ENCODE measurements at places on chromosomes 1 and 21.

- DNase-seq, result peak; percentile 34
These were observed 2.9 kb upstream of the PIGV start for GRCh38 chr1:26784886-26785285.

DNA sequence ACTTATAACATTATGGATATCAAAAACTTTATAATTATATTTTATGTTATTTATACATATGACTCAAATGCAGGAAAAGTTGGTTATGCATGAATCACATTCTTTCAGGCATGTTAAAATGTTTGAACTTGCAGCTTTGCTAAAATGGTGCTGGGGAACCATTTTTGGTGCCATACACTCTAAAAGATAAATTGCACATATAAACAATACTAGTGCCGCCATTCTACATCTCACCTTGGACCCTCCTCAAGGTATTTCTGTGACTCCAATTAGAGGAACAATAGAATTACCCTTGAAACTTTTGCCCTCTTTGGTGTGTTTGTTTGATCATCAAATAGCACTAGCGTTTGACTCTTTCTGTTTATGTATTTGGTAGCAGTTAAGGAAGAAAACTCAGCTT lies 997 bp downstream of the PRKACB start:
- no peak for DNase-seq

DNA sequence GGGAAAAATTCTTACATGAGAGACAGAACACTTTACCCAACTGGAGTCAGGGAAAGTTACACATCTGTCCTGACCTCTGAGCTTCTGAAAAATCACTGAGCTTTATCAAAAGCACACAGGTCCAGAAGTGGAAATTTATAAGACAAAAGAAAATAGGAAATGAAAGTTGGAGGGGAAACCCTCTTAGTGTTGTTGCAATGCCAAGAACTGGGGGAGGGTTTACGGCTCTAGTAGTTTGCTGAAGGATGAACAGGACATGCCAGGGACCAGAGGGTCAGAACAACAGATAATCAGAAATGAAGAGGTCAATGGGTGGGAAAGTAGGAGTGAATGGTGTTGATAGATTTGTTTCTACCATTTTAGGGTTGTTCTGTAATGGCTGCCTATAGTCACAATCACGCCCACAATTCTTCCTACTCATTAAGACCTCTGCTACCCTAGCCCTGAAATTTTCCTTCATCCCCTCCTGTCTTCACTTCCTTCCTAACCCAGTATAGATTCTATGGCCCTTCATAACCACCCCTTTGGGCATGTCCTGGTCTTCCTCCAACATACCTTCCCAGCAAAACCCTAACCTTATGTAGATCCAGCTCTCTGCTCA lies 30.3 kb upstream of the FMOD start:
- DNase-seq, result no peak

- no peak for DNase-seq
These were observed 107.2 kb upstream of the VAV3 start for GRCh38 chr1:108072212-108072611.

DNA sequence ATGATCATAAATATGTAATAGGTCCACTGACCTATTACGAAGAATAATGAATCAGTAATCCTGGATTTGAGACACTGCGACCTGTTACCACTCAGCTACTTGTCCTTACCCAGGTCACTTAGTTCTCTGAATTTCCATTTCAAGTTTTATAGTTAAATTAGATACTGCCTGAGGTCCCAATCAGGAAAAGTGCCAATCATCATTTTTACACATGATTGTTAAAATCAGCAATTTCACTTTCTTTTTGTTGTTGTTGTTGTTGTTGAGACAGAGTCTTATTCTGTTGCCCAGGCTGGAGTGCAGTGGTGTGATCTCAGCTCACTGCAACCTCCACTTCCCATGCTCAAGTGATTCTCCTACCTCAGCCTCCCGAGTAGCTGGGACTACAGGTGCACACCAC lies 22.8 kb upstream of the LYPLAL1 start:
- no peak for DNase-seq

GRCh38 chr1:168008595-168008994 lies 71.7 kb upstream of the MPC2 start:
- DNase-seq, result no peak

GRCh38 chr21:26443291-26443690 lies 129.8 kb downstream of the CYYR1 start:
- no peak for DNase-seq

DNA sequence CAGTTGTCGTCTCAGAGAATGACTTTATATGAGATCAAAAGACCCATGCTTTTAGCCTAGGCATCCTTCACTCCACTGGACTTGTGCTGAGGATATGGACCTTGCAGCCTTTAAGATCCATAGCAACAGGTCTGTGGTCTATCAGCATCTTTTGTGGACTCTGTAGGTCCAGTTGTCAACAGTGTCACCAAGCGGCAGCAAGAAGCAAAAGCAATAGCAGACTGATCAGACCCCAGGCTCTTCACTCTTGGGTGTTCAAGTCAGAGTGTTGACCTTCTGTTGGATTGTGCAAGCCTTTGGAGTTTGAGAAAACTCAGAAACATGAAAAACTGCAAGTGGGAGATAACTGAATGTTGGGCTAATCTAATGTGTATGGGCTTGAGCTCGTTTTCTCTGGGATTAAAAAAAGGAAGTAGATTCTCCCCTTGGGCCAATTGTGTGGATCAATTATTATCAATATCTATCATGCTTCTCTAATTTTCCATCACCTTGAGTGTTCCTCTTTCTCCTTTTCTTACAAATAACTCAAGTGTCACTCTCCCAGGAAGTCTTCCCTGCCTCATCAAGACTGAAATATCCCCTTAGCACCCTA lies 144.2 kb downstream of the LYPLAL1 start:
- peak; percentile 78 for DNase-seq

GRCh38 chr21:41681939-41682718 lies 84.7 kb downstream of the RIPK4 start:
- DNase-seq, result no peak

- no peak for DNase-seq
These were observed 40.5 kb upstream of the PAXBP1 start for GRCh38 chr21:32812035-32812434.

DNA sequence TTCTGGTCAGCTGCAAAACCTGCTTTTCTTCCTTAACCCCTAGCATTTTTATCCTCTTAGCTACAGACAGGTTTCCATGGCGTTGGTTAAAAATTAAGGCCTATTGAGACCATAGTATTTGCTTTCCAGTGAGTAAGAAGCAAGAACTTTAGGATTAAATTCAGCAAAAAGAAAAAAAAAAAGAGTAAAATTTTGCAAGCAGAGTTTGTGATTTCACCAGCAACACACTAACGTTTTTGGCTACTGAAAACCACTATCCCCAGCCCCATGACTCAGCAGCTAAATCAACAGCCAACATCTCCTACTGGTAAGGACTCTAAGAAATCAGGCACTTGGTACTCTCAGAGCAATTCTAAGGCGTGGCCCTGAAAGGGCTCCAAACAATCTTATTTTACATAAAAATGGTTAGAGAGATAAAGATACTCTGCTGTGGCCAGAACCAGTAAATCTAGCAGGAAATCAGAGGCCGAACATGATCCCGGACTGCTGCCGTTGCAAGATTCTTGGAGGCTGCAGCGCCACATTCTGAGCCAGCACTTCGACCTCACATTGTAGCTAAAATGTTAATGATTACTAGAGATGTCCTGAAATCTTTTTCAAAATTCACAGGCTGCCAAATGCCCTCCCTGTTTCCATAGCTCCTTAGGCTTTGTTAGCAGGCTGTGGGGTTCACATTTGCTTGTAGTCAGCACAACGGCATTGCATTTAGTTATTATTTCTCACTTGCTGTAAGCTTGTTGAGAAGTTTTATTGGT lies 1.6 kb upstream of the ENO1 start:
- peak; percentile 88 for DNase-seq

DNA sequence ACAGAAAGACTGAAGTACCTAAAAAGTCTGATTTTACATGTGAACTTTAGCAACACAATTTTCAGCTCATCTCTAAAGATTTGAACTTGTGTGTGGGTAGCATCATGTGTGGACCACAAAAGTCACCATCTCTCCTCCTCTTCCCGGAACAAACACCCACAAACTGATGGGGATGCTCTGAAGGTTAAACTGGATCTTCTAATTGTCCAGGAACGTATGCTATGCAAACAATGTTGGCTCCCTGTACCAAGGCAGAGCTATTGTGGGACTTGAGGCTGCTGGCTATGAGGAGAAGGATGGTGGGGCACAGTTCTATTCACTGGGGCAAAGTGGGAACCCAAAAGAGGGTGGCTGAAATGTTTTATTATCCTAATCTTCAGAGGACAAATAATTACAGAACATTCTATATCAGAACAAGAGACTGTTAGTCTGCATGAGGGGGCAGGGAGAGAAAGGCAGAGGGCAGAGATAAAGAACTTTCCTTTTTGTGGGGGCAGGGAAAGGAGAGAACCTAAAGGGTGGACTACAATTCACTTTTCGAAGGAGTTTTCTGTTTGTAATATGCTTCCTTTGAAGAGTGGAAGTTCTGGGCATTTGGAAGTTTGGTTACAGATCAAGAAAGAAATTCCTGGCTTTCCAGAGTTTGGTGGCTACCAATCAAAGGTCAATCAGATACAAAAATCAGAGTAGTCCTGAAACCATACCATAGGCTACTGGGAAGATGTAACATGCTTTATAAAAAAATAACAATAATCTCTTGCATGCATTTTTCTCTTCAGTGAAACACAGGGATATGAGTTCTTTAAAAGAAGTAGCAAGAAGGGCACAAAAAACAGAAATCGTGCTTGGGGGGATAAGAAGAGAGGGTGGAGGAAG lies 62.9 kb downstream of the GADD45A start:
- no peak for DNase-seq

GRCh38 chr21:45079351-45079750 lies 5.0 kb downstream of the ADARB1 start:
- DNase-seq, result no peak

DNA sequence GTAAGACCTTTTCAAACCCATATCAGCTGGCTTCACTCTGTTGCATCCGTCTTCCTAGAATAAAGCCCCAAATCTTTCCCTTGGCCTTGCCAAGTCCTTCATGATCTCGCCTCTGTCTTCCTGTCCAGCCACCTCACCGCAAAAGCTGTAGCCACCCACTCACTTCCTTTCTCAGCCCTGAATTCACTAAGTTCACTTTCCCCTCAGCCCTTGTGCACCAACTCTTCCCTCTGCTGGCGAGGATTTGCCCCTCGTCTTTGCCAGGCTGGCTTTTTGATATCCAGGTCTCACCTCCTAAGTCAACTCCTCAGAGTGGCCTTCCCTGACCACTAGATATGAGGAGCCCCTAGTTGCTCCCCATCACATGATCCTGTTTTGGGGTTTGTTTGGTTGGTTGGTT lies 3.9 kb upstream of the COL16A1 start:
- peak; percentile 39 for DNase-seq

GRCh38 chr1:223711173-223711572 lies 1.2 kb upstream of the CAPN2 start:
- DNase-seq, result no peak

- DNase-seq, result no peak
These were observed 46.8 kb upstream of the CNIH3 start for GRCh38 chr1:224569276-224569675.

DNA sequence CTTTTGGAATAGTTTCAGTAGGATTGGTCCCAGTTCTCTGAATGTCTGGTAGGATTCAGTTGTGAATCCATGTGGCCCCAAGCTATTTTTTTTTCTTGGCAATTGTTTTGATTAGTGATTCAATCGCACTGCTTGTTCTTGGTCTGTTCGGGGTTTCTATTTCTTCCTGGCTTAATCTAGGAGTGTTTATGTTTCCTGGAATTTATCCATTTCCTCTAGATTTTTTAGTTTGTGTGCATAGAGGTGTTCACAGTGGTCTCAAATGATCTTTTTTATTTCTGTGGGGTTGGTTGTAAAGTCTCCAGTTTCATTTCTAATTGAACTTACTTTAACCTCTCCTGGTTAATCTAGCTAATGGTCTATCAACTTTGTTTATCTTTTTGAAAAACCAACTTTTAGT lies 117.6 kb downstream of the NME7 start:
- DNase-seq, result no peak

DNA sequence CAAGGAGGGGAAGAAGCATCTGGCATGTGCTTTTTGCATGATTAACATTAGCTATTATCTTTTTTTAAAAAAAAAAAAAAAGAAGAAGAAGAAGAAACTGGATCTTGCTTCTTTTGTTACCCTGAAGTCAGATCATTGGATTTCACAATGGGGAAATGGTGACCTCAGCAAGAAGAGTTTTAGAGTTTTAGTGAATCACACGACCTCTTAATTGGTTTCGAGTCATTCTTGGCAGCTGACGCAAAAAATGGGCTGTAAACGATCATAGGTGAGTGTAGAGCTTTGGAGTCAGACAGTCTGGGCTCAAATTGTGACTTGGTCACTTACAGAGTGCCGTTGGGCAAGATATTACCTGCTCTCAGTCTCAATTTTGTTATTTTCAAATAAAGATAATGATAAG lies 33.3 kb upstream of the PGBD5 start:
- DNase-seq, result no peak

DNA sequence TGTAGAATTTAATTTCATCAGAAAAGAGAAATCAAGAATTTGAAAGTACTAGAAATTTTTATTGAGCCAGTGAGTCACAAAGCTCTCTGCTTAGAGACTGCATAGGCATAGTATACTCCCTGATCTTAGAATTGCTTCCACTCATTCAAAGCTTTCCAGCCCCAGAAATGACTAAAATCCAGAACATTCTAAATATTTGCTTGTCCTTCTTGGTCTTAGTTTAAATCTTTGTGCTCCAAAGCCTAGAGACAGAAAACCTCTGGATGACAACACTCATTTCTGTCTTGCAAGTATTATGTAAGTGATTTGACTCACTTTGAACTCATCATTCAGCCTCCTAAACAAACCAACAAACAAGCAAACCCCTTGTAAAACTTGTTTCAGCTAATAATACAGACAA lies 74.2 kb downstream of the PTPRC start:
- no peak for DNase-seq

DNA sequence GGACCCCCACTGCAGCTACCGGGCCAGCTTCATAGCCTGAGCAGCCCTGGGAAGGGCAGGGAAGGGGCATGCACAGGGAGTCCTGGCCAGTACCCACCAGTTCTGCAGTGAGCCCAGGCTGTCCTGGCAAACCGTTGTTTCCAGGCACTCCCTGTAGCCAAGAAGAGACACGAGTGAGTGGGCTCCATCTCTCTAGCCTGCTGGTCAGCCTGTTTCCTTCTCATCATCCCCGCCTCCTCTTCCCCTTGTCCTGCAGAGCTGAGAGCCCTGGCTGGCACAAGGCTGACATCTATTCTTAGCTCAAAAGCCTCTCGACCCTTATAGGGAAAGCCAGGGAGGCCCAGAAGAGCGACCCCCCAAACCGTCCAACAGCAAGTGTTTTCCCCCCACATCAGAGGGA lies 28.7 kb downstream of the COL16A1 start:
- no peak for DNase-seq

- peak; percentile 49 for DNase-seq
These were observed 72.8 kb upstream of the NR5A2 start for GRCh38 chr1:199954699-199955098.

GRCh38 chr1:28295936-28296335 lies 32.9 kb upstream of the MED18 start:
- DNase-seq, result no peak

- peak; percentile 20 for DNase-seq
These were observed 380.7 kb downstream of the MATN1 start for GRCh38 chr1:30342535-30343141.

DNA sequence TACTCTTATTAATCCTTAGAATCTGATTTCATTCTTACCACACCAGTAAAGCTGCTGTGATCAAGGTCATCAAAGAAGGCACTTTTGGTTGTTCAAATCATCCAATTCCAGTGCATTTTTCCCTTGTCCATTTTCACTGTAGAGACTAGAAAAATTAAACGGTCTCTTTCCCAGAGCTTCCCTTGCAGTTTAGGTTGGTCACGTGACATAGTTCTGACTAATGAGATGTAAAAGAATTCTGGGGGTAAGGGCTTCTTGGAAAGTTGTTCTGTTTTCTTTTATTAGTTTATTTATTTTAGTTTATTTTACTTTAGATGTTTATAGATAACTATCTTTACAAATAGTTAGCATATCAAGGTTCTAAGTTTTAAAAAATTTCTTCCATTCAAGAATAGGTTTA lies 34.3 kb upstream of the SYCP1 start:
- DNase-seq, result no peak
